ENCODE measurements at places on chromosomes 4 and X.

- DNase-seq: no peak
Observed at GRCh38 chr4:180100433-180101344, 2142.5 kb upstream of the TENM3 start.

DNA sequence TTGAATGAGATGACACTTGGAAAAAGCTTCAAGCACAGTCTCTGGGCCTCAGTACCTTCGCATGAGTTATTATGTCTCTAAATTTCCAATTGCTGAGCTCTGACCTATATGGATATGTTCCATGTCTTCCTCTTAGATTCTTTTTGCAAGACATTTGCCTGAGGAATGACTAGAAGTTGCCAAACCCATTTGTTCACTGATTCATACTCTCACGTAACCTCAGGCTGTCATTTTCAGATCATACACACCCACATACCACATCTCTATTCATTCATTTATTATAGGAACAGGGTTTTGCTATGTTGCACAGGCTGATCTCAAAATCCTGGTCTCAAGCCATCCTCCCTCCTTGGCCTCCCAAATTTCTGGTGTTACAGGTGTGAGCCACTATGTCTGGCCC is 2137.1 kb upstream of the TENM3 start:
- no peak for DNase-seq

DNA sequence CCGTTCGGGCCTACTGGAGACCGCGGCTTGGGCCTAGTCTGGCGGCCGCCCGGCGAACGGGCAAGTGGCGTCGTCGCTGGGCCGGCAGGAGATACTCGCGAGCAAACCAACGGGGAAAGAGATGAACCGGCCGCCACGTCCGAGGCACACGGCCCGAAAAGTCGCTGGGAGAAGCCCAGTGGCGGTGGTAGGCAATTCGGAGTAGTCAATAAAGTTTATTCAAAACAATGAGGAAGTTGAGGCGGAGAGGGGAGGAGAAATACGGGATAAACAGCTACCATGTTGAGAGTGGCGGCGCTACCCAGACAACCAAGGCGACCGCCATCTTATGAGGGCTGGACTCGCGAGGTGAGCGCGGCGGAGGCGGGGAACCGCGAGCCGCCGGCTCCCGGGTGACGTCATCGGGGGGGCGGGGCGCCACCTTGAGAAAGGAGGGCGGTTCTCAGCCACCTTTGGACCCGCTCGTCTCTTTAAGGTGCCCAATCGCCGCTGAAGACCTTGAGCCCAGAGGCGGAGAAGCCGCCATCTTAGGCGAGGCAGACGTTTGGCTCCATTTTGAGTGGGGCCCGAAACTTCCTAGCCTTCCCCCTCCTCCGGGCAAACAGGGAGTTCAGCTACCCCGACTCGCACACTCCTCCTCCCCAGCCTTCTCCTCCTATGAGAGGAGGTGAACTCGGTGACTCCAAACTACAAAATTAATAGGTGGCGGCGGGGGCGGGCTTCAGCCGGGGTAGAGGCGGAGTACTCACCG is at the start of gene PHF8:
TSS of gene PHF8 (minus strand) at position 348 of the 751 bp plus-strand sequence. CDS start 1,745 bp downstream, outside the sequence.
- peak; percentile 94 for DNase-seq

GRCh38 chrX:2397229-2398063 is 103.3 kb downstream of the DHRSX start:
- DNase-seq: no peak

DNA sequence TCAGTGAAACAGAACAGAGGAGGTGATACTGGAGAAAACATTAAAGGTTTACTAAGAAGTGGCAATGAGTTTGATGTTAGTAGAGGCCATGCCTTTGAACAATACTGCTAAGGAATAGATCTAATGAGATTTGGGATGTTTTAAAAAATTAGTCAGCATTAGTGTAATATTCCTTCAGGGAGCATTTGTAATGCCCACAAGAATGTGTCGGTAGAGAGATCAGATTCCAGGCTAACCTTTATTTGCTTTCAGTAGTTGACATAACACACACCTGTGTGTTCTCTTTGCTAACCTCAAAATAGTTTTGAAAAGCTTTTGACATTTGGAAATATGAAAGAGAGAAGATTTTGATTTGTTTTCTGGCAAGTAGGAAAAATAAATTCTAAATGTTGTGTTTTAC is 328.8 kb downstream of the BMPR1B start:
- DNase-seq: no peak

- DNase-seq: no peak
Observed at GRCh38 chrX:118751950-118752783, 24.8 kb downstream of the IL13RA1 start.

GRCh38 chr4:131584587-131584986 is 1564.5 kb upstream of the PCDH10 start:
- no peak for DNase-seq

DNA sequence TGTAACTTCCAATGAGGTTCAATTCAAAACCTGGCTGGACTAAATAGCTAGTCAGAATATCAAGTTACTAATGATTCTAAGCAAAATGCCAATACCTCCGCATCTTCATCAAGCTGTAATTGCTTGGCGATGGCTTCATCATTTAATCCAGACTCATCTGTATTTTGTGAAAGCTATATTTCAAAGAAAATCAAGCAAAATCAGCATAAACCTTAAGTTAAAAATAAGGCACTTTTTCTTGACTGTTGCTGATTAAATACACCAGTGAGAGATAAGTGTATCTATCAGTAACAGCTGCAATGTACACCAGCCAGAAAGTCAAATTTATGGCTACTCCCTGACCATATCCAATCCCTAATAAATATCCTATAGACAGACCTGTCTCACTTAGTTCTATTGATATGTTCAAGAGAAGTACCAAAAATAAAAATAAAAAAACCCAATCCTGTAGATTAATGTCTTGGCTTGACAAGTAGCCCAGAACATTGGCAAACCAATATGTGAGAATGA is 39.6 kb downstream of the RFC1 start:
- DNase-seq: no peak

DNA sequence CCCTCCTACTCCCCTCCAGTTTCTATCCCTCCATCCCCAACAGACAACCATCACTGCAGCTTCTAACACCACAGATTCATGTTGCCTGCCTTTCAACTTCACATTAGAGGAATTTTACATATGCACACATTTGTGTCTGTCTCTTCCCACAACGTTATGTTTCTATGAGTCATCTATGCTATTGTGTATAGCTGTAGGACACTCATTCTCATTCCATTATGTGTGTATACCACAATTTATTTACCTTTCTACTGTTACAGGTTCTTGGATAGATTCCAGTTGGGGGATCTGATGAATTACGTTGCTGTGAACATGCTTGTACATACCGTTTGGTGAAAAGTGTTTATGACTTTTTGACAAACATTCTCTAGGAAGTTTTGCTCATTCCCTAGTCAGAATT is 58.8 kb upstream of the TRPC3 start:
- no peak for DNase-seq

- no peak for DNase-seq
Observed at GRCh38 chr4:115929373-115929772, 816.0 kb upstream of the NDST4 start.

DNA sequence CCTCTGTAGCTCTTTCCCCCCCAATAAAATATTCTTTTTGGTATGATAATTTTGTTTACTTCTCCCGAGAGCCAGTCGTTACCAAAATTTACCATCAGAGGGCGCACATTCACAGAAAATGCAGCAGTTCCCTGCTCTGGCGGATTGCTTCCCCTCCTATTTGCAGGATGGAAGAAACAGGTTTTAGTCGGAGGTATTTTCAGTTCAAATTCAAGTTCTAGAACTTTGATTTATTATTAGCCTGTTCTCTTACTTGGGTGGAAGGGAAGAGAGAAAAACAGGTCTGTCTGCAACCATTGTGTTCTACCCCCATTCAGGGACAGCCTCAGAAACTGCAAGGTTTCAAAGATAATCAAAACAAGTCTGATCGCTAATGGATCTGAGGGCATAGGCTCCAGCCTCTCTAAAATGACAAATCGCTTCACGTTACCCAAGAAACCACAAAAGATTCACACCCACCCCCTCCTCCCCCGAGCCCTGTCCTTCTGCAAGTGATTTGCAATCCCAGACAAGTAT is 263.8 kb upstream of the RPS6KA3 start:
- DNase-seq: peak; percentile 71

DNA sequence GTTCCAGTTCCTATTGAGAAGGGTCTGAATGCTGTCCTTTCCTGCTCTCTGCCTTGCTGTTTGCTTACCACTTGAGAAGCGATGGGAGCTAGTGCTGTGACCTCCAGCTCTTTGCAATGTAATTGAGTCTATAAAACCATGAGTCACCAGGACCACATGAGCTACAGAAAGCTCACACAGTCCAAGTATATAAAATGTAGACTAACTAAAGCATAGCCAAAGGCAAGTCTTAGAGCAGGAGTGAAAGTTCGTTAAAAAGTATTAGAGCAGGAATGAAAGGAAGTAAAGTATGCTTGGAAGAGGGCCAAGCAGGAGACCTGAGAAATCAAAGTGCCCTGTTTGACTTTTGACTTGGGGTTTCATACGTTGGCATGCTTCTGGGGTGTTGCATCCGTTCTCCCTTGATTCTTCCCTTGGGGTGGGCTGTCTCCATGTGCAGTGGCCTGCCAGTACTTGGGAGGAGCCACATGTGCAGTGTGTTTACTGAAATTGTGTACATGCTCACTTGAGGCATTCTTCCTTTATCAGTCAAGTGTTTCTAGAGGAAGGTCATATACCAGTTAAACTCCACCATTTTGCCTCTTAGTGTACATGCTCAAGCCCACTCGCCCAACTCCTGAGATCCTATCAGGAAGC is 71.3 kb upstream of the KIT start:
- DNase-seq: no peak

GRCh38 chrX:87621697-87622096 is 104.1 kb downstream of the KLHL4 start:
- DNase-seq: no peak

DNA sequence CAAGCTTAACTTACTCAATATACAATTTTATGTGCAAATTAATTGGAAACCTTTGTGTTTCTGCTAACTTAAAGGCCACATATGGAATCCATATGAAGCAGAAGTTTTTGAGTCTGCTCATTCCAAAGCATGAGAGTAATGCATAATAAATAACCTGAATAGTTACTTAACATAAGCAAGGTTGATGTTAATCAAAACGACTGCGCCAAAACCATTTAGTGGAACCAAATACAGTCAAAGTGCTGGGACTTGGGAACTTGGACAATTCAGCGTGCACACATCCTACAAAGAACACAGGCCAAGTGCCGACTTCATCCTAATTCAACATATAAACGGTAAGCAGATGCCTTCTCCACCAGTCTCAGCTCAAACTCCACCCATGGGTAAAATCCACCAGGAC is 17.0 kb downstream of the TSPAN5 start:
- DNase-seq: no peak

GRCh38 chr4:132063829-132064228 is 1085.3 kb upstream of the PCDH10 start:
- no peak for DNase-seq

DNA sequence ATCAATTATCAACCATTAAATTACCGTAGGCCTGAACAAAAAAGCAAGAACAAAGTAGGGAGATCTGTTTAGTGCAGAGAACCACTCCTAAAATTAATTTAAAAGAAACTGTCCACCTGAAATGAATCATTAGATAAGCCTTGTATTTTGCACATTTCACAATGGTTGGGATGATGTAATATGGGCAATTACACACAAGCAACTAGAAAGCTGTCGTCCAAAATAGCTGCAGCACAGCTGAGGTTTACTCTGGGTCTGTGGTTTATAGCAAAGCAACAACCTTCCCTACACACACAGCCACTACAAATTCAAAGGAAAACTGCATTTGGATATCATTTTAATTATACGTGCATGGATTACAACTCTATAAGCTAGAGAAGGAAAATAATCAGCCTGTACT is 28.5 kb downstream of the PCDH19 start:
- DNase-seq: no peak

DNA sequence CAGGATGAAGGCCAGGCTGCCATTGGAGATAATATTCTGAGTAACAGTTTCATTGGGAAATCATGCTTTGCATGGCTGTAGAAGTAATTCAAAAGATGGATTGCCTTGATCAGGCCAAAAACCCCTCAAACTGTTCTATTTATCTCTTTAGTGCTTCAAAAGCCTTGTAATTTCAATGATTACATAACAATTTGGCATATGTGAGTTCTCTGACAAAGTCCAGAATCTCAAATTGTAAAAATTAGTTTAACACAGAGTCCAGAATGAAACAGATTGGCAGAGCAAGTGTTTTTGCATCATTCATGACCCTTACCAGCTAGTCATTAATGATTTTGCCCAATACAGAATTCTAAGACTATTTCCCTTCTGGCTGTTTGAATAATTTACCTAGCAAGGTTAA is 347.3 kb downstream of the SPRY1 start:
- no peak for DNase-seq

DNA sequence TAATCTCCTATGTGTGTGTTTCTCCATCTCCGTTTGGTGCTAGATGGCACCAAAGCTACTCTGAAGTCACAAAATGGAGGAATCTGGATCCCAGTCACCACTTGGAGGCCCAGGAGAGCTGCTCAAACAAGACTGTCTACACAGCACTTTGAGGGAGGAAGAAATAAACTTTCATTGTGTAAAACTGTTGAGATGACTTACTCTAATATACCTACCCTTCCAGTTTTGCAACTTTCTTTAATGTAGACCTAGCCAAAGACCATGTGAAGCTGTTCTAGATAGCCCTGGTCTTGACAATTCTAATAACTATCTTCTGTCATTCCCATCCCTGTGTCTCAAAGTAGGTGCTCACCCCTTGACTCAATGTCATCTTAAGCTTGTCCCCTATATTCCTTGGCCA is 52.8 kb upstream of the TAB3 start:
- no peak for DNase-seq

DNA sequence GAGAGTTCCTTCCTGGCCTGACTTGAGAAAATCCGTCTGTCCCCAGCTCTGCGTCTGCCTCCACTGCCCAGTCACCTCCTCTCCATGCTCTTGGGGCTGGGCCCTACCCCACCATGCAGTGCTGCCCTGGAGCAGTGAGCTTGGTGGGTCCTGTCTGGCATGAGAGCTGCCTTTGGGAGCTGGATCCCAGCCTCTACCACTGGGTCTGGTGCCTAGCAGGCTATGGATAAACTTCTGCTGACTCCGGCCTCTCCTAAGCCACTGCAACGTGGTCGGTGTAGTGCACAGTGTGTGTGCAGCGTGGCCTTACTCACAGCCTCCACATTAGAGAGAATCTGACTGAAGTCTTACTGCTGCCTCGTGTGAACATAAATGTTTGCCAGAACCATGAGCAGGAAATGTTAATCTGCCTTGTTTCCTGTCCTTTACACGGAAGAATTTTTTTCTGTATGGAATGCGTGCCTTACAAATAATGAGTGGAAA is 47.6 kb downstream of the HTT start:
- DNase-seq: no peak

DNA sequence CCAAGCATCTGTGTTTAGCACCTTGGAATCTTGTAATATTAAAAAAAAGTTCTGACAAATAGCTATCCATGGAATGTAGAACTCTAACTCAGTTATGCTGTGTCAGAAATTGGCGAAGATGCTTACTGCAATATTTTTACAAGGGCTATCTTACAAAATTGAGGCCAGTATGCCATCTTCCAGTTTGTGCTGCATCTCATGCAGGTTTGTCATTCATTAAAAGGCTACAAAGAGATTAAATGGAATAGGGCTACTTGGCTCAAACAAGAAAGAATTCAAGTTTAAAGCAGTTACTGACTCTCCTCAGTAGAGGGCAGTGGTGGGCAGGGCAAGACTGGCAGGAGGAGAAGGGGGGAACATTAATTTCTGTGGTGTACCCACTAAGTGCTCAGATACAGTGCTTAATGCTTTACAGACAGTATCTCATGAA is 66.5 kb downstream of the SHROOM4 start:
- DNase-seq: no peak

GRCh38 chrX:24846550-24847150 is 152.9 kb downstream of the POLA1 start:
- DNase-seq: no peak

Data from activated CD8-positive, alpha-beta T cell treated with anti-CD3 and anti-CD28 coated beads, Interleukin-2, amount 10 ng/mL, durations not matched to agents 7 days and 5 days (primary cell).